ENCODE measurements at places on chromosomes 11 and 22.

GRCh38 chr11:86625981-86626380 is 46.4 kb downstream of the ME3 start:
- no peak for DNase-seq

GRCh38 chr11:102603091-102603490 is 22.0 kb downstream of the MMP20 start:
- no peak for DNase-seq

DNA sequence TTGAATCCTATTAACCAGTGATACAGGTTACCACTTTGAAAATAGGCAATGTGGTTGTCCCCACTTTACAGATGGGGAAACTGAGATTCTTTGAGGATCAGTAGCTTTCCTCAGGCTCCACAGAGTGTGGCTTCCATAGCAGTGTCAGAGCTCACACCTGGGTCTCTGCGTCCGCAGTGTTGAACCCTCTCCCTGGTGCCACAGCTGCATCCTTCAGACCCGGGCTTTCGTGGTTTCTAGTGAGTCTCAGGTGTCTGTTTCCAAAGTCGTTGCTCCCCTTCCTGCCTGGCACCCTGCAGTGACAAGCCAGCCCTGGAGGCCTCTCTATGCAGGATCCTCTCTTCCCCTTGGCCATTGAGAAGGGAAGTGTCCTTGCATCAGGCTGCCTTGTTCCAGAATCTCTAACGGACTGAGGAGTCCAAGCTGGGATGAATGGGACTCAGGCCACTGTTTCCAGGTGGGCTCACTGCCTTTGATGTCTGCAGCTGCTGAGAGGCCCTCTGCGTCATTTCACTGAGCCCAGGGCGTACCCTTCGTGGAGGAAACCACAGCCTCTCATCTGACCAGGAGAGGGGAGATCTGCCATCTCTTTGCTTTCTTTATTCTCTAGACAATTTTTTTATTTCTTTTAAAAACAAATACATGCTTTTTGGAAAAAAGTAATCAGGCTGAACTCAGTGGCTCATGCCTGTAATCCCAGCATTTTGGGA is 48.4 kb upstream of the MICAL2 start:
- DNase-seq, result no peak

DNA sequence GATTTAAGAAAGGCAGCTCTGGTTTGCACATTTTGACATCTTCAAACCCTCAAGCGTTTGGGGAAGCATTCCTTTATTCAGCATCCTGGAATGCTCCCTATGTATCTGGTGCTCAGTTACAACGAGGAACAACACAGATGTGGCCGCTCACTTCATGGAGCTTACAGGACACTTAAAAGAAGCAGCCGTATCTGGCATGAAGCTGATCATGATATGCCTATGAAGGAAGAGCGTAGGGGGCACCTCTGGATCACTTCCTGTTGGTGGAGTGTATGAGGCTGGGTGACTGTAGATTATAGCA is 72.3 kb upstream of the TP53I11 start:
- DNase-seq, result no peak

- no peak for DNase-seq
Observed at GRCh38 chr22:23856721-23857605, 712 bp upstream of the SLC2A11 start.

DNA sequence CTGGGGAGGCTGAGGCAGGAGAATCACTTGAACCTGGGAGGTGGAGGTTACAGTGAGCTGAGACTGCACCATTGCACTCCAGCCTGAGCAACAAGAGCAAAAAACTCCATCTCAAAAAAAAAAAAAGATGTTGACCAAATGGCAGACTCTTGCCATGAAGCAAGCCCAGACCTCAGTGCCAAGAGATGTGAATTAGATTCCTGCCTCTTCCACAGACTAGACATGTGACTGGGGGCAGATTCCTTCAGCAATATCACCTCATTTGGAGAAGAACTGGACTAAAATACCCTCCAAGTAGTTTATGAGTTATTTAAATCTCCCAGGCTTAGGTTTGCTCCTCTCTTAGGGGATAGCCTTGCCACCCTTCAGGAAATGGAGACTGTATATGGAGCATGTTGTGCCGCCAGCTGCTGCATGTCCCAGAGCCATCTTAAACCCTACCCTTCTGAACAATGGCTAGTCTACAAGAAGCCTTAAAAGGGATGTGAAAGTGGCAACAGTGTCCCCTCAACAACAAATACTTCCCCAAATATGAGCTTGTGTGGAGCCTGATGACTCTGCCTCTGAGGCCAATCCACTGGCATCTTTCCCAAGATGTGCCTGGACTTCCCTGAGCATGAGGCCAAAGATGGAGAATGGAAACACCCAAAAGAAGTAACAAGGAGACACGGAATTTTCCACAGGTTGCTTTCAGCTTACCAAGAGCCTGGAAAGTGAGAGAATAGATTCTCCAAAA is 763 bp upstream of the MS4A7 start:
- no peak for DNase-seq

- no peak for DNase-seq
Observed at GRCh38 chr11:12246147-12246546, 131.2 kb upstream of the PARVA start.

DNA sequence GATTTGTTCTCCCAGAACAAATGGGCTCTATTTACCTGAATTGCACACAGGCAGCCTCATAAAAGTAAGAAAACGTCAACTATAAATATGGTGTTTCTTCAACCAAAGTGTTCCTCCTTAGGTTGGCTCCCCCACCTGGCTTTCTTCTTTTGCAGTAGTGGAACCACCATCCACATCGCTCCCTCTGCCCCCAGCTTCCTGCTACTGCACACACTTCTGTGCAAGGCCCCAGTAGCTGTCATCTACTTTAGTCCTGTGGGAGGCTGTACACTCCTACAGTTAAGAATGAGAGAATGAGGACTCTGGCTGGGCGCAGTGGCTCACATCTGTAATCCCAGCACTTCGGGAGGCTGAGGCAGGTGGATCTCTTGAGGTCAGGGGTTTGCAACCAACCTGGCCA is 89.5 kb downstream of the BMAL1 start:
- no peak for DNase-seq

GRCh38 chr11:119673759-119674336 is 55.2 kb downstream of the NECTIN1 start:
- no peak for DNase-seq

GRCh38 chr11:106395716-106396349 is 318.4 kb downstream of the AASDHPPT start:
- no peak for DNase-seq

- DNase-seq, result no peak
Observed at GRCh38 chr11:77630157-77630710, 7.4 kb downstream of the CLNS1A start.

- DNase-seq, result peak; percentile 8
Observed at GRCh38 chr11:2885678-2886081, at the start of gene CDKN1C. CDKN1C (minus strand) TSS chr11:2885775; CDS start chr11:2885456, 319 bp downstream.

- DNase-seq, result no peak
Observed at GRCh38 chr22:22103078-22103875, 120.7 kb upstream of the TOP3B start.

GRCh38 chr11:102155676-102156075 is 45.4 kb downstream of the YAP1 start:
- no peak for DNase-seq

- no peak for DNase-seq
Observed at GRCh38 chr22:46107089-46107664, 43.1 kb upstream of the PPARA start.

DNA sequence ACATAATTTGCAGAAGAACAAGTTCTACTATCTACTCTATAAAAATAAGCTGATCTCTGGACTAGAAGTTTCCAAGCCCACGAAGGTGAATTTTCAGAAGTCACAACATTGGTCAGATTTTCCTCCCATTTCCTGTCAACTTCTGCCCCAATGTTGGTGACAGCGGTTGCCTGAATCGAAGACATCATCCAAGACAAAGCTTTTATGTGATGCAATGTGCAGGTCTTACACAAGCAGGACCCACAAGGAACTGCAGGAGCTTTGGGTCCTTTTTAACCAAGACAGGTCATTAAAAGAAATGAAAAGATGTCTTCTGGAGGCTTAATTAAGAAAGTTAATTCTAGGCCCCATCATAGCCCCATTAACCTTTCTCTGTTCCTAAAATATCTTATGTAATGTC is 125.6 kb upstream of the BLID start:
- DNase-seq, result no peak

DNA sequence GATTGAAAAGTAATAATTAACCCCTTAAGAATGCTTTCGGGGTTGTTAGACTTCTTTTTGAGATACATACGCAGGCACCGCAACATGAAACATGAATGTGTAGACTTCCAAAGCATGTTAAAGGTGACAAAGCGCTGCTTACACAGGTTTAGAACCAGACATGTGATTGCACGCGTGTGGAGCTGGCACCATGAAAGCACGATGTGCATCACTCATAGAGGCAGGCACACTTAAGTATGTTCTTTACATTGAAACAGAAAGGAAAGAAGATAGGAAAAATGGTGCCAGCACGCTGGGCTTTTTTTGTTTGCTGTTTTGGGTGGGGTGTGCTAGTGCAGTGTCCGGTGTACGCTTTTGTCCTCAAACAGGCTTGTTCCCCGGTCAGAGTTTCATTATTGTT is 83.6 kb upstream of the PPARA start:
- no peak for DNase-seq

DNA sequence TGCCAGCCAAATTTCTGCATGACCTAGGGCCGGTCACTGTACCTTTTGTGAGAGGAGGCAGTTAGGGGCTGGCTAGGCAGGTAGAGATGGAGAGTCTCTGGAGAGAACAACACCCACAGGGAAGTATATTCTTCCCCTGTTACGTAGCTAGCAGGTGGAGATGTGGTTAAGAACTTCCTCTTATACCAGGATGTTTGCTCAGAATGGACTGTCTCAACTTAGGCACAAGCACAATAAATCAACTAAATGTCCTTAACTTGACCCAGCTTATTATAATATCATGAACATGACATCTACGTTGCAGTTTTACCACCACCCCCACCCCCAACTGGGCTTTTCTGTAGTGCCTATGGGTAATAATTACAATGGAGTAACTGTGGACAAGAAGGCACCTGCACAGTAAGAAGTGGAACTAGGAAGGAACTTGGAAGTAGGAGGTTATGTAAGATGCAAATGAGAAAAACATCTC is 60.7 kb upstream of the MPEG1 start:
- DNase-seq, result no peak

GRCh38 chr11:44047931-44048431 is at the start of gene ACCSL:
ACCSL (plus strand) TSS chr11:44047981; CDS start chr11:44048037, 56 bp downstream.
- no peak for DNase-seq

DNA sequence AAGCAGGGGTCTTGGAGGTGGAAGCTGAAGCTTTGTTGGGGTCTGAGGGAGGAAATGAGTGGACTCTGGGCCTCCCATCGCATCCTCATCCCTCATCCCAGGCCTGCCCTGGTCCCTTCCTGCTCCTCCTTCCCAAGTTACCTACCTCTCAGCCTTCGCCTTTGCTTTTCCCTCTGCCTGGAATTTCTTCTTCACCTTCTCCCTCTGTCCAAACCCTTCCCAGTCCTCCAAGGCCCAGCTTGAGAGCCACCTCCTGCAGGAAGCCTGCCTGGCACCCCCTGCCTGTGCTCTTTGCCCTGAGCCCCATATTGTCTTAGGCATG is 2.1 kb upstream of the NUDT8 start:
- no peak for DNase-seq
